A549 treated with DMSO at 1 μM for 4 hours (cell line): ENCODE measurements at places on chromosomes 12 and 14. TPM values are rescaled to one million over a fixed set of nuclear protein-coding genes. Genes with fewer than 3 reads are reported as not detected.

NGB gene
- total RNA-seq, result 0.08 TPM in 1 of 5 replicates, not detected in the others

SLC2A14 gene
- 0.05 to 0.34 TPM in 2 of 5 replicates, not detected in the others for total RNA-seq

ATXN3 gene
- total RNA-seq, result 23.1 to 29.7 TPM (median 24.7 TPM) in 5 replicates

PNN gene
- total RNA-seq, result 46.8 to 56.1 TPM (median 49.2 TPM) in 5 replicates

CEBPE gene
- total RNA-seq, result 0.05 to 0.06 TPM in 2 of 5 replicates, not detected in the others

TMTC1 gene
- total RNA-seq, result 0.04 to 0.08 TPM (median 0.05 TPM) in 3 of 5 replicates, not detected in the others

ADSS1 gene
- 5.4 to 8.0 TPM (median 6.4 TPM) in 5 replicates for total RNA-seq

ZC2HC1C gene
- 2.8 to 4.1 TPM (median 3.5 TPM) in 5 replicates for total RNA-seq

JDP2 gene
- total RNA-seq, result 15.0 to 24.2 TPM (median 21.6 TPM) in 5 replicates

MAP1LC3B2 gene
- total RNA-seq, result 1.1 to 2.2 TPM (median 1.5 TPM) in 5 replicates

PPFIA2 gene
- 0.03 TPM in 1 of 5 replicates, not detected in the others for total RNA-seq

GALNT16 gene
- total RNA-seq, result 2.5 to 4.2 TPM (median 3.6 TPM) in 5 replicates
